Anterior cingulate cortex (tissue), 58 donors: ENCODE measurements at places on chromosomes 1 and 21.

DNA sequence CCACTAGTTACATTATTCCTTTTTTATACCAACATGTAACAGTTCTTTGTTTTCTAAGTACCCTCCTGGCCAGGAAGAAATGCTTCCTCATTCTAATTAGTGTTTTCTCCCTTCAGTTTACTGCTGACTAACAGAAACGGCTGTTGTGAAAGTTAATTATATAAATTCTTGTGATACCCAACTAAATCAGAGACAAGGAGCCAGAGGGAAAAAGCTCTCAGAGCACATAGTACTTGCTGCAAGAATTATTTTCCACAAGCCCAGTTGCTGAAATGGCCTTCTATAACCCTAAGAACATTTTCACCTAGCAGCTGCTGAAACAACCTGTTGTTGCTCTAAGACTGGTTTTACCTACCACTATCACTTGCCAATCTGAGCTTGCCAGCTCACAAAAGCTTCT, 82.4 kb downstream of the FAF1 start:
- DNase-seq, result no peak

- no peak for DNase-seq
Measured at GRCh38 chr21:36288651-36289243, 31.2 kb upstream of the MORC3 start.

GRCh38 chr21:29520171-29520570, 221.4 kb downstream of the BACH1 start:
- DNase-seq, result no peak

GRCh38 chr1:231163830-231164427, 2.1 kb downstream of the TRIM67 start:
- DNase-seq, result no peak

DNA sequence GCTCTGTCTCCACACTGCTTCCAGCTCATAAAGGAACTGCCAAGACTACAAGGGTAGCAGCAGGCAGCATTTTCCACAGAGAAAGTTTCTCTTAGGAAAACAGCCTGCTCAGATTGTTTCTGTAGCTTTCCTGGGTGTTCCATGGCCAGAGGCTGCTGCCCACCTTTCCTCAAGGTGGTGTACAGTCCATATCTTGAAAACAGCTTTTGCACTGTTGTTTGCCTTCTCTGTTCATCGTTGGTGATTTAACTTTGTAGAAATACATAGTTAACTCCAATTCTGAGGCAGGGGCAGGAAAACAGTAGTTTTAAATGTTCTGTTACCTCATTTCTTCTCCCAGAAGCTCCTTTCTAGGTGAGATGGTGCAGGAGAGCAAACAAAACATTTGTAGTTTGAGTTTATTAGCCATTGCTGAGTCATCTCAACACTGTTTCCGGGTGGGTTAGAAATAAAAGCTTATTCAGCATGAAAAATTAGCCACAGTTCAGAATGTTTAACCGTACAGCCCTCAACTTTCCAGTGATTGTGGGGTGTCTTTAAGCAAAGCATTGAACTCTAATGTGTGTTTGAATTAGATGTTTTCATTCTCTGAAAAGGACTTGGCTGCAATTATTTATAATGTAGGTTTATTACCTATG, 41.7 kb downstream of the DIP2A start:
- DNase-seq, result no peak

- DNase-seq, result no peak
Measured at GRCh38 chr1:163382395-163382794, 60.6 kb downstream of the NUF2 start.

DNA sequence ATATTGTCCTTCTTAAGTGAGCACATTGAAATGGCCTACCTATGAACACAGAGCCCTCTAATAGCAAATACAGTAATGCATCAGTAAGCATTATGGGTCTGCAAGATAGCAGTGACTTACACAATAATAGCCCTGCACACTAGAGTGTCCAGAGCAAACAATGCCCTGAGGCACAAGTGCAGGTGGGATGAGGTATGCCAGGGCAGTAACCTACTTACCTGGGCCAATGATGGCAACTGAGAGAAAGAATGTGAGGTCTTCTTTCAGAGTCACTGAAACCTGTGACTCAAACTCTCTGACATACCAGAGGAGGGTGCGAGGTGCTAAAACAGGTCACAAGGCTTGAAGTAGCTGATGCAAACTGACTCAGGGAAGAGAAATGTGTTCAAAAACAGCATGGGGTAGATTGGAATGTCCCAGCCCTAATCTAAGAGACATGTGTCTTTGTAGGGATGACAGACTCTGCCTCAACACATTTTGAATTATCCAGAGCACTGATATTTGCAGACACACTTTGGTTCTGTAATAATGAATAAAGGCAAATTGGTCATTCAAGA, 168.5 kb upstream of the RUNX1 start:
- no peak for DNase-seq

- DNase-seq, result no peak
Measured at GRCh38 chr1:228180271-228180958, 14.8 kb downstream of the IBA57 start.

GRCh38 chr1:197486946-197487345, 218.9 kb downstream of the CRB1 start:
- DNase-seq, result no peak

DNA sequence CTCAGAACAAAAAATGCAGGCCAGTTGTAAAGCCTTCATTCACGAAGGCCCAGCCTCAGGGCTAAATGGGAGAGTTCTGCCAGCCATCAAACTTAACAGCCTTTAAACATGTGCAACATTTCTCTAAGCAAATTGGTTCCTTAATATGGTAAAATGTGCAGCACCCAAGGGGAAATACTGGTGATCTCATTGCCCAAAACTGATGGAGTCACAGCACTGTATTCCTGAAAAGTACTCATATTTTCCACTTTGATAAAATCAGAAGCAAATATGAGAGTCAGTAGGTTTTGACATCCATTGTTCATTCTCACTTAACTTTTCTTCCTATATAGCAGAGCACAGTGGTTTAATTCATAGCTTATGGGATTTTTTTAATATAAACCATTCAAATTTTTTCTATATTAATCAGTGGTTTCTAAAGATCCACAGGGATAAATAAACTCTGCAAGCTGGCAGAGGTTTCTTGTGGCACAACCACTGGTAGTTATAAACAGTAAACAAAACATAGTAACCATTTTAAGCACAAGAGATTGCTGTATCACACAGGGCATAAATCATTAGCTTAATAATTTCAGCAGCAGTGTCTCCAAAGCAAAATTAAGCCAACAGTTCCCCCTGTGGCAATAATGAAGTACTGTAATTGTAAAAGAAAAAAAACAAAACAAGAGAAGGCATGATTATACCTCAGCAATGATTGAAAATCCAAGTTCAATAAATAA, 106.9 kb upstream of the LYPLAL1 start:
- DNase-seq, result no peak

- DNase-seq, result no peak
Measured at GRCh38 chr1:11528611-11529261, 49.8 kb downstream of the DISP3 start.

DNA sequence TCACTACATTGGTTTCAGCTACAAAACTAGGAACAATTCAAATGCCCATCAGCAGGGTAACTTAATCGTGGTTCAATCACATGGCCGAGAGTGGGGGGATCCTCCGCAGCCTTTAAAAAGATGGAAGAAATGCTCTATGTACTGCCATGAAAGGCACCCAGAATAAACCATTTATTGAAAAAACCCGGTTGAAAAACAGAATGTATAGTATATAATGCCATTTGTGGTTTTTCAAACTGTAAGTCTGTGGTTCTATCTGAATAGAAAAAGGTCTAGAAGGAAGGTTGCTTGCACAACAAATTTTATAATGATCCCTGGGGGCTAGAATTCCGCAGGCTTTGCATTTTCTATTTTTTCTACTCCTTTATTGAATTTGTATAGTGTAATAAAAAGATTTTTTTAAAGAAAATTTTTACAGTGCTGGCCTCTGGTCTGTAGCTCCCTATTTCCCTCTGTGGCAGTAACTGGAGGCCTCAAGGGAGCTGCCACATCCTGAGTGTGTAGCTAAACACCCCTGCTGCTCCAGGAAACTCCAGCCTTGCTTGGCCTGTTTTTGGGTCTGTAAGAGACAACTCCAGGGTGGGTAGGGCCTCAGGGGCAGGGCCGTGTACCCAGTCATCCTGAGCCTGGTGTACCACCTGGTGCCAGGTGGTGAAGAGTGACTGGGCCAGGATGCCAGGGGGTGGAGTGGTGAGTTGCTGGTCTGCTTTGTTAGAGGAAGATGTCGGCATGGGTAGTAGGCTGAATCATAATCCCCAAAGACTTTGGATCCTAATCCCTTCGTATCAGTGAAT, 51.5 kb upstream of the EPS8L3 start:
- DNase-seq, result no peak

DNA sequence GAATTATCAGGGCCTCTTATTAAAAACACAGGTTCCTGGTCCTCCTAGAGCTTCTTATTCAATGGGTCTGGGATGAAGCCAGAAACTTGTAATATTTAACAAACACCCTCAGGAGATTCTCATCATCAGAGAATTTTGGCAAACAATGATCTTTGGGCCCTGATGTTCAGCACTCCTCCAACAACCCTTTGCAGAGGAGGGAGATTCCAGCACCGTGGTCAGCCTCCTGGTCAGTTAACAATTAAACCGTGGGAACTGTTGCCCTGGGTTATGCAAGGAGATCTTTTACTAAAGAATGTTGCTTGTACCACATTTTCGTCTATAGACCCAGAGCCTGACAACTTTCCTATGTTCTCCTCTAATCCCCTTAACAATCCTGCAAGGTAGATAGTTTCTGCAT, 294.4 kb downstream of the PLPP3 start:
- DNase-seq, result no peak

DNA sequence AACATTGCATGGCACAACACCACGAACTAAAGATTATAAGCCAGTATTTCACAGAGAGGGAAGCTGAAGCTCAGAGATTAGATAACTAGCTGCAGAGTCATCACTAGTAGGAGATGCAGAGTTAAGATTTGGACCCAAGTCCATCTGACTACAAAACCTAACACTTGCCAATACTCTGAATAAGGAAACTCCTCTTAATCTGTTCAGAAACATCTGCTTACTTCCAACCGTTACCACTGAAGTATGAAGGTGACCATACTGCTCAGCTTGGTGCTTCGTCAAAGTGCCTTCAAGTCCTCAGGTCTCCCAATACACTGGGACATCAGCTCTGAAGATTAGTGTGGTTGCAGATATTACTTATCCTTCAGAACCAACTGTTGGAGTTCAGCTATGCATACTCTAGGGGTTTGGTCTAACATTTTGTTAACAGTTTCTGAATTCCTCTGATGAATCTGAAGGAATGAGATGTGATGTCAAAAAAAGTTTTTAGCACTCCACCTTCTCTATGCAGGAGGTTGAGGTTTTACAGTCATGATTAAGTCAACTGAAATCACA, 179.6 kb downstream of the TPR start:
- DNase-seq, result no peak

DNA sequence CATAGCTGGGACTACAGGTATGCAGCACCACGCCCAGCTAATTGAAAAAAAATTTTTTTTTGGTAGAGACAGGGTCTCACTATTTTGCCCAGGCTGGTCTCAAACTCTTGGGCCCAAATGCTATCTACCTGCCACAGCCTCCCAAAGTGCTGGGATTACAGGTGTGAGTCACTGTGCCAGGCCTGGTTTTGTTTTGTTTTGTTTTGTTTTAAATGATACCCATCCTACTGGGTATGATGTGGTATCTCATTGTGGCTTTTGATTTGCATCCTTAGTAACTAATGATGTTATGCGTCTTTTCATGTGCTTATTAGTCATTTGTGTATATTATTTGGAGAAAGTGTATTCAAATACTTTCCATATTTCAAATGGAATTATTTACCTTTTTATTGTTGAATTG, 142.3 kb downstream of the VPS13D start:
- DNase-seq, result no peak

- no peak for DNase-seq
Measured at GRCh38 chr1:183783342-183783741, 21.6 kb upstream of the RGL1 start.

- DNase-seq, result no peak
Measured at GRCh38 chr1:230518511-230518910, 92.4 kb upstream of the PGBD5 start.

DNA sequence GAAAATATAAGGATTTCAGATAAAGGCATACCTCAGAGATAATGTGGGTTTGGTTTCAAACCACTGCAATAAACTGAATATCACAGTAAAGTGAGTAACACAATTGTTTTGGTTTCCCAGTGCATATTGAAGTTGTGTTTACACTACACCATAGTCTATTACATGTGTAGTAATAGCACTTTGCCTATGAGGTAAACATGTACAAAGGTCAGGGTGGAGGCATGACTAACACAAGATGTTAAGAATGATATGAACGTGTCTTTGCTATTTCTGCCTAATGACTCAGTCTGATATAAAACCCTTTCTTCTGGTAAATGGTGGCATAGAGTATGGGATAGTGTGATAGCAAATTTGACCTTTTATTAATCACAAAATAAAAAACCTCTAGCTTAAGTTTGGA, 621.5 kb upstream of the ADGRL2 start:
- no peak for DNase-seq

GRCh38 chr1:52663716-52664115, 30.7 kb downstream of the SHISAL2A start:
- no peak for DNase-seq

GRCh38 chr1:200386416-200386815, 23.4 kb downstream of the ZNF281 start:
- no peak for DNase-seq

GRCh38 chr1:6003568-6004411, 11.6 kb upstream of the NPHP4 start:
- DNase-seq, result no peak

- DNase-seq, result no peak
Measured at GRCh38 chr1:179883040-179883744, 1.1 kb downstream of the TOR1AIP1 start.

DNA sequence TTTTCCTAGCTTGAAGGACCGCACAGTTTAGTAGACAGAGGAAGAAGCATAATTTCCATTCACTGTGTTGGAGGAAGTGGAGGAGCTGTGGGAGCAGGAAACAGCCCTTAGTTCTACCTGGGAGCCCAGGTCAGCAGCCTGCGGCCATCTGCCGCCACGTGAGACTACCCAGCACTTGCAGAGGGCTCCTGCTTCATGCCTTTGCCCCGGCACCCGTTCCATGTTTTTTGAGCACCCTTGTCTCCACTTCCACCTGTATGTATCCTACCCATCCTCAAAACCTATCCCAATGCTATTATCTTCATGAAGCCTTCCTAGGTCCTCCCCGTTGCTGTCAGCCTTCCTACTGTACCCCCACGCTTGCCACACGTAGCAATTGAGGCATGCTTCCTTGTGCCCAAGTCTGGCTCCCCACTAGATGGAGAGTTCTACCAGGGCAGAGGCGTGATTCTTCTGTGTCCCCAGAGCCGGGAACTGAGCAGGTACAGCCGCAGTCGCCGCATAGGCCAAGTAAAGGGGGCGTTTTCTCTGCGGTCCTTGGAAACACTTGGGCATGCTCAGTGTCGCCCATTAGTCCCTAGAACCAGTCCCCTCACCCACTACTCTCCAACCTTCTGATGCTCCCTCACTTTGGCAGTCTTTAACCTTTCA, 1.9 kb downstream of the SLC6A9 start:
- DNase-seq, result no peak

GRCh38 chr1:6588128-6588892, 8.5 kb downstream of the ZBTB48 start:
- no peak for DNase-seq
